ENCODE measurements at places on chromosomes 5 and 9. TPM values are rescaled to one million over a fixed set of nuclear protein-coding genes. Genes with fewer than 3 reads are reported as not detected.

- no peak for DNase-seq
Observed at GRCh38 chr5:163190283-163190682, 247.1 kb upstream of the CCNG1 start.

GRCh38 chr5:171422902-171423663 is 3.6 kb downstream of the FGF18 start:
- DNase-seq, result no peak

BHMT gene
- polyA plus RNA-seq, result 0.15 TPM

FGF1 gene
- 10.6 TPM for polyA plus RNA-seq

AIF1L gene
- polyA plus RNA-seq, result 27.8 TPM
